Foreskin keratinocyte (primary cell): ENCODE measurements at places on chromosomes 6 and 20. TPM values are rescaled to one million over a fixed set of nuclear protein-coding genes. Genes with fewer than 3 reads are reported as not detected.
A peak's percentile ranks its signal among the peaks of the same experiment; 100 is the strongest.

DNA sequence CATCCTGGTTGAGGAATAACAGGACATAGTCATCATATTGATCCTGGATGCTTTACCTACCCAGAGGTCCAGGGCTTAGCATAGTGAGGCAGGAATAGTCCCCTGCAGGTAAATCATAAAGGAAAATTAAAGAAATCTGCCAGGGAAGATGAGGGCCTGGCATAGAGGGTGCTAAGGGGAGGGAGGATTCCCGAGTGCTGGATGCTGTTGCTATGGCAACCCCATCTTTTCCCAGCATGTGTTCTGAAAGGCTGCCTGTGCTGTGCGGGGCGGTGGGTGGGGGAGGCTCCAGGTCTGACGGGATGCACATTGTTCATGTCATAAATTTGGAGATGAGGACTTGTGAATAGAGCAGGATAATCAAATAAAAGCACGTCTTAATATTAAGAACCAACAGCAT lies 212.6 kb upstream of the PCSK2 start:
- DNase-seq = no peak

- no peak for DNase-seq
Observed at GRCh38 chr6:124132256-124132655, 328.6 kb downstream of the NKAIN2 start.

CGAS gene
- 6.3 and 6.7 TPM in 2 replicates for total RNA-seq

C6orf52 gene
- total RNA-seq = 1.1 and 1.2 TPM in 2 replicates

DNA sequence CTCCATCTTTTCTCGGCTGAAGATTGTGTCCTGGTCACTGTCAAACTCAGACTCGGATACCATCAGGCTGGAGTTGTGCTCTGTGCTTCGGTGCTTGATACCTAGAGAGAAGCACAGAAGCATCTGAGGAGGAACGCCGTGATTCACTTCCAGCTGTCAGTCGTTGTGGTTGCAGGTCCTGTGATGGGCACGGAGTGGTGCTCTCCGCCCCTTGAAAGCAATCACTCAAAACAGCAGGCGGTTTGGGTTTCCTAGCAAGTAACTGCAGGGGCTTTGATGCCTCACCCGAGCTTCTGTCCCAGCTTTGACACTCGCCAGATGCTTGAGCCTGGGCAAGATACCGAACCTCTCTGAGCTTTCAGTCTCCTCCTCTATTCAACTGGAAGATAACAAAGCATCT lies 52.5 kb downstream of the ALDH5A1 start:
- DNase-seq = peak; percentile 18

VSTM2L gene
- 0.14 and 0.25 TPM in 2 replicates for total RNA-seq

DNA sequence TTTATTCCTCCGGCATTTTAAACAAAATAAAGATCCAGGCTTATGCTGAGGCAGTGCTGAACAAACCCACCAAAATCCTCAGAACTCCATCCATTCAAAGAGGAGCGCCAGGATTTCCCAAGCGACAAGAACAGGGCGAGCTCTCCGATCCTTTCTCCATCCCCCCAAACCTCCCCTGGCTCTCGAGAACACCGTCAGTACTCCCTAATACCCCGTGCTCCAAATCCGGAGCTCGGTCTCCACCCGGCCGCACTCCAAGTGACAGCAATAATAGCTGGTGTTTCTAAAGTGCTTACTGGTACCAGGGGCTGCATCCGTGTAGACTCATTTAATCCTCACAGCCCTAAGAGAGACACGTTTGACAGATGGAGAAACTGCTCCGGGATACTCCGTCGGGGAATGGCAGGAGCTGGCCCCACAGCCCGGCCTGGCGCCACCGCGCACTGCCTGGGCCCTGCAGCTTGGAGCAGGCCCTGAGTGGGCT lies 277.1 kb upstream of the QKI start:
- DNase-seq = no peak

GRCh38 chr6:32113386-32114352 lies 4.5 kb upstream of the TNXB start:
- no peak for DNase-seq

DNA sequence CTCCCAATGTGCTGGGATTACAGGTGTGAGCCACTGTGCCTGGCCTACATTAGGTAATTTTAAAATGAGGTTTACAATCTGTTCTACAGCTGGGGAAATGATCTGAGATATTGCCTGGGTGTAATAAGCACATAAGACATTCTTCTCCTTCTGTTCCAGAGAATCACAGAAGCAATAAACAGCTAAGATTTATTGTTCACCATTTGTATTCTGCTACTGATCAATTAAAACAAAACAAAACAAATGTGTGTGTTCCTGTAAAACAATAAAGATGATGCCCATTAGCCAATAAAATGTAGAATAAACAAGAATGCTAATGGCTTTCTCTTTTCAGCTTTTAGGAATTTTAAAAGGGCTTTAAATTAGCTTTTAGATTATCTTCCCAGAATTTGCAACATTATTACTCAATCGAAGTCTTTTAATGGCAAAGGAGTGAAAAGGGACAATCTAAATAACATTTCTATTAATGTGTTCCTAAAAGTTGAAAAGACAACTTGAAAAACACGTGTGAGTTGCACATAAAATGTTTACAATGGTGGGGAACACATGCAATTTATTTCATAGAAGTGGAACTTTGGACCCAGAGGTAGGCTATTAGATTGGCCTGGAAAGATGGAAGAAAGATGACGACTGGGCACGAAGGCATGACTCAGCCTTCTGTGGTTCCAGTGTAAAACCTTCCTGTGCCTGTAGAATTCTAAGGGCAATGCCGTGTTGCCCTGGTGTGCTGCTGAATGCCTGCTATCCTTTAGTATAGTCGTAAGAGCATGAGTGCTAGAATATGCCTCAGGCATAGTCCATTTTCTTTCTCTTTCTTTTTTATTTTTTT lies 29.0 kb upstream of the DEK start:
- DNase-seq = peak; percentile 13

DNA sequence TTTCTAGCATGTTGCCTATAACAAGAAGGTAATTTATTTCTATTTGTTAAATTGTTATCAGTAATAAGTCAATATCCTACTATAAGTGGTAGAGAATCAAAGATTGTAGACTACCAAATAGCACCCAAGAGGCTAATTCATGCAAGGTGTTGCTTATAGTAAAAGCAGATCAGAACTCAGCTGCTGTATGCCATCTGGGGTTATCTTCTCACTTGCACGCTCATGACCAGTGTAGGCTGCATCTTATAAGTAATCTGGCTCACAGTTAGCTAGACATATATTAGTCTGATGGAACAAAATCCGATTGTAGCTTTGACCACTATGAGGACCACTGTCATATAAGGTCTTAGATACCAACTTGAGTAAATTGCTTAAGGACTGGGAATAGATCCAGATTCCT lies 17.0 kb downstream of the TOP1 start:
- DNase-seq = no peak

BTBD3 gene
- total RNA-seq = 15.8 and 17.9 TPM in 2 replicates

RCAN2 gene
- not detected in 2 replicates for total RNA-seq

GRCh38 chr6:30767158-30767943 lies 23.0 kb upstream of the IER3 start:
- no peak for DNase-seq

DNA sequence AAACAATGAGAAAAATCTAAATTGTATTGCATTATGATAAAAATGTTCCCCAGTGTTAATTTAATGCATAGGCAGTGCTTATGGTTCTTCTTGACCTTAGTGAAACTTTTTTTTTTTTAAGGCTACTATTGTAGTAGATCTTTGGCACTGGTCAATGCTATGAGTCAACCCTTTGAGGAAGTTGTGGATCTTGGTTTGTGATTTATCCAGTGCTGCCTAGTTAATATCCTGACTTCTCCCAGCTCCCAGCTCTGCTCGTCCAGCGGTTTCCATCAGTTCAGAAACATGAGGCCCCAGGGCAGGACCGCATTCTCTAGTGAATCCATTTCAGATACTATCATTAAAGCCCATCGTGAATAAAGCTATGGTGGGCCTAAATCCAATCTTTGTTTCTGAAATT lies 364.5 kb upstream of the JARID2 start:
- DNase-seq = no peak

GRCh38 chr6:80921861-80922460 lies 815.5 kb downstream of the BCKDHB start:
- peak; percentile 7 for DNase-seq

DNA sequence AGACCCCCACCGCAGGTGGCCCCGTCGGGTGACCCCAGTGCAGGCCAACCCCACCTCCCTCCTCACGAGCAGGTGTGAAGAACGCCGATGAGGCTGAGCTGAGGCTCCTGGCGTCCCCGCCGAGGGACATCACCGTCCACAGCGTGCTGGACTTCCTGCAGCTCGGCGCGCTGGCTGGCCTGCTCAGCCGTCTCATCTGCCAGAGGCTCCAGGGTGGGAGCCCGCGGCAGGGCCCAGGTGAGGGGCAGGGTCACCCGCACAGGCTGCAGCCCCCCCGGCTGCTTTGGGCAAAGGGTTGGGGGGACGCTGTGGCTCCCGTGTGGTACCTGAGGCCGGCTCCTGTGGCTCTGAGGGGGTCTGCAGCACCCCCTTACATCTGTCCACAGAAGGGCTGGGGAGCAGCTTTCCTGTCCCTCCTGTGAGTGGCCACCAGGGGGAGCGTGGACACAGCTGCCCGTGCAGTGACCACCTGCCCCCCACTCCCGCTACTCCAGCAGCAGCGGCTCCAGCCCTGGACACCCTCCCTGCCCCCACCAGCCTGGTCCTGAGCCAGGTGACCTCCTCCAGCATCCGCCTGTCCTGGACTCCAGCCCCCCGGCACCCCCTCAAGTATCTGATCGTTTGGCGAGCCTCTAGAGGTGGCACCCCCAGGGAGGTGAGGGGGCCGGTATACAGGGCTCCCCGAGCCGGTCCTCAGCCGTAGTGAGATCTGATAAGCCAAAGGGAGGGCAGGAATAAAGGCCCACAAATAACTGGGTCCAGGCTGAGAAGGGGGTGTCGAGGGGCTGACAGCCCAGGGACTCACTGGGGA lies 16.5 kb downstream of the COL20A1 start:
- no peak for DNase-seq

DNA sequence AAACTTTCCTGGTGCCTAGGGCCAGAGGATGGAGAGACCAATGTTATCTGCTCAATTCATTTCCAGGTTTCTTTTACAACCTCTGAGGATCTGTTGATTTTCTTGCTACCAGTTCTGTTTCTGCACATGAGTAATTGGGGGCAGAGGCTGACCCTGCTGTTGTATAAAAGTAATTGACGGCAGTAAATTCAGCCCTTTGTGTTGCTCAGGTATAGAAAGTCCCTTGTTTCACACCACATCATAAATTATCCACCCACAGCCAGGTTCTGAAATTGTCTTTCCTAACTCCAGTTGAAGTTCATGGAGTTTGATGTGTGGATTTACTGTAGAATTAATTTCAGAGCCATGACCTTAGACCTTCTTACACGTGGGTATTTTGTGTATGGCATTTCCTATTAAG lies 107.4 kb upstream of the GRIK2 start:
- DNase-seq = no peak

SMPDL3A gene
- total RNA-seq = 4.7 and 6.9 TPM in 2 replicates

GRCh38 chr20:5171790-5172164 lies 45.0 kb downstream of the CDS2 start:
- no peak for DNase-seq

- no peak for DNase-seq
Observed at GRCh38 chr6:131096786-131097185, 33.7 kb upstream of the EPB41L2 start.

PRSS16 gene
- total RNA-seq = 3.8 and 5.1 TPM in 2 replicates

RAD21L1 gene
- not detected in 2 replicates for total RNA-seq

SLC24A3 gene
- total RNA-seq = 0.20 and 0.25 TPM in 2 replicates

GRCh38 chr20:33993576-33994221 lies at the start of gene RALY:
Gene RALY (plus strand): TSS chr20:33993911. CDS start chr20:34072075, 78,164 bp downstream.
- peak; percentile 48 for DNase-seq

FOXC1 gene
- 3.5 and 5.0 TPM in 2 replicates for total RNA-seq

GRCh38 chr20:49766979-49767521 lies 45.6 kb upstream of the SLC9A8 start:
- no peak for DNase-seq

- DNase-seq = no peak
Observed at GRCh38 chr20:20658871-20659431, 53.5 kb downstream of the RALGAPA2 start.

GPX5 gene
- total RNA-seq = not detected in 2 replicates

- DNase-seq = no peak
Observed at GRCh38 chr20:48096957-48097890, 311.9 kb upstream of the SULF2 start.

GRCh38 chr6:15763364-15763763 lies 100.5 kb upstream of the DTNBP1 start:
- DNase-seq = no peak

GDAP1L1 gene
- not detected in 2 replicates for total RNA-seq

- DNase-seq = no peak
Observed at GRCh38 chr6:38077488-38078030, 258.0 kb downstream of the ZFAND3 start.

GRCh38 chr20:40797425-40797824 lies 108.4 kb upstream of the MAFB start:
- DNase-seq = peak; percentile 7

- no peak for DNase-seq
Observed at GRCh38 chr6:118843685-118844390, 50.1 kb upstream of the ASF1A start.

GFRAL gene
- not detected in 2 replicates for total RNA-seq

GRCh38 chr6:43434943-43435342 lies 7.6 kb downstream of the ABCC10 start:
- DNase-seq = no peak

MROH8 gene
- total RNA-seq = 0.34 and 0.35 TPM in 2 replicates

HTR1B gene
- 1.4 and 1.6 TPM in 2 replicates for total RNA-seq

DNA sequence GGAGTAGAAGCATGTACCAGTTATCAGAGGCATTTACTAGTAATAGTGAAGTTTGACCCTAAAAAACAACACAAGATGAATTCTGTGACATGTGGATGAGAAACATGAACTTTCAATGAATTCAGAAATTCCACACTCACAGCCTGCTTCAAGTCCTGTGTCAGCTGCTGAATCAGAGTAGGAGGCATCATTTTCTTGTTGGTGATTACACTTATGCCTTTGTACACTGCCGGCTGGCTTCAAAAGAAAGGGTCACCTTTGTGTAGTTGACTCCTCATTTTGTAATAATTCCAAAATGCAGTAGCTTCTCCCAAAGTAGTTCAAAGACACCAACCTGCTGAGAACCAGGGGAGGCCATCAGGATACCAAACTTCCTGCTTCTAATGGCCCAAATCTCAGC lies 165.5 kb downstream of the BACH2 start:
- DNase-seq = no peak

TMC2 gene
- not detected in 2 replicates for total RNA-seq

DNA sequence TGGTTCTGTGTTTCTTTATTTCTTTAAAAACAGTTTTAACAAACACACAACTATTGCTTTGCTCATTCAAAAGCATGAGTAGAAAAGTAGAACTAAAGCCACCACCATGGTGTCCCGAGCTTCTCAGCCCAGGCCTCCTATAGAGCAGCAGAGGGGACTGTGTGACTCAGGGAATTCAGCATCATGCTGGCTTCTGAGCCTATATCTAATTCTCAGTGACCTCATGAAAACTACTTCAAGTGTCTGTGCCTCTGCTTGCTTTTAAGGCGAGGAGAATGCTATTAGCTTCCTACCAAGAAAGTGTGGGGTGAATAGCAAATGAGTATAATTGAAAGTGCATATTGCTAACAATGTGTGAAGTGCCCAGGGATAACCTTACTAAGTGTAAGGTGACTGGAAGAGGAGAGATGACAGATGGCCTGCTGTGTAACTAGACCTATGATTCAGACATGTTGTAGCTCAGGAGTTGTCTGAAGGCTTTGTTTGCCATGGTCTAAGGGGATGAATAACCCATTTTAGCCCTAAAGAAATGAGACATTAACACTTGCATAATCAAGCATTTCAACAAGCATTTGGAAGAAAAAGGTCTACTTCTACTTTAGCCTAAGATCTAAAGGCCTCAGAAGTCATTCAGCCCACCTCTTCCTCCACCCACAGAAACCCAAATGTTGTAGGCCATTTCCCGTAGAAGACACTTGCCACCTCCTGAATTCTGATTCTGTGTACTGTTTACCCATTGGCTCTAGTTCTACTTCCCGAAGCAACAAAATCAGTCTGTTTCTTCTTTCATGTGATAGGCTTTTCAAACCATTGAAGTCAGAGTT lies 121.5 kb upstream of the ARG1 start:
- peak; percentile 28 for DNase-seq

SNAP25 gene
- total RNA-seq = not detected in 2 replicates
